Activated CD4-positive, alpha-beta T cell treated with anti-CD3 and anti-CD28 coated beads for 24 hours (primary cell): ENCODE measurements at places on chromosomes 12 and 14.

DNA sequence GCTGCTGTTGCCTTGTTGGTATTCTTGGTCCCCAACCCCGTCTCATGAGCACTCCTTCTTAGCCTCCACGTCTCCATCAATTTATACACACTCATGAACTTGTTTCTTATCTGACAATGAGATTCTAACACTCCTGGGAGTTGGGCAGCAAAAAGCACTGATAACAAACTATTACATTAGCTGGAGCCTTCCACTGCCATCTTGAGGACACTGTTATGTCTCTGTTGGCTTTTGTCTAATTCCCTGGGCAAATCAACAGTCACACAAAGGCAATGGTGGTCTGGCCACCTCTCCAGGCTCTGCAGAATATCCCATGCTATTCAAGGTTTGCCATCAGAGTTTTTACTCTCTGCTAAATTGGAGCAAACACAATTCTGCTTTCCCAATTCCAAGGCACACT lies 117.8 kb upstream of the COCH start:
- DNase-seq: no peak

- no peak for DNase-seq
Observed at GRCh38 chr12:55838361-55838760, 4.4 kb downstream of the MMP19 start.

DNA sequence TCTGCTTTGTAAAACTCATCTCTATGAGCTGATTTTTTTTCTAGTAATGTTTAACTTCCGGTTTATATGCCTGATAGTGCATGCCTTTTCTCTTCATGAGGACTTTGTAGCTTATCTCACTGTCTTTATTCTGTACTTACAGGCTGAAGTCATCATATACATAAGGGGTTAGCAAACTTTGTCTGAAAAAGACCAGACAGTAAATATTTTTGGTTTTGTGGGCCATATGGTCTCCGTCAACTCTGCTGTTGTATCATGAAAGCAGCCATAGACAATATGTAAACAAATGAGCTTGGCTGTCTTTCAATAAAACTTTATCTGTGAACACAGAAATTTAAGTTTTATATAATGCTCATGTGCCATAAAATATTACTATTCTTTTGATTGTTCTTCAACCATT lies 172.1 kb downstream of the GXYLT1 start:
- DNase-seq: no peak

- DNase-seq: no peak
Observed at GRCh38 chr14:84807673-84808072, 722.3 kb upstream of the FLRT2 start.

DNA sequence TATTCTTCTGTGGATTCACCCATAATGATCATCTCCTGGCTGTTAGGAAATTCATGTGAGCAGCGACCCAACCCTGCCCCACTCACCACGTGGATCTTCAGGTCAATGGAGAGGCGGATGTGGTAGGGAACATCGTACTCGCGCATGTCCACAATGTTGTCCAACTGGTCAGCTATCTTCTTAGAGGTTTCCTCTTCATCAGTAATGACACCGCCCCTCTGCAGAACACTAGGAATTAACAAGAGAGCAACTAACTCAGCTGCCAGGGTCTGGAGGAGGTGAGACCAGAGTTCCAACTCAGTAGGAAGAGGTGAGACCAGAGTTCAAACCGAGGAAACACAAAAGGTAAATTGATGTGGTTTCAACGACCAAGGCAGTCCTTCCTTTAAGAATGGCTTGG lies 9.7 kb downstream of the POLE start:
- DNase-seq: no peak

GRCh38 chr12:3492793-3493042 lies 1.7 kb downstream of the PRMT8 start:
- DNase-seq: no peak

GRCh38 chr14:74579447-74580274 lies 32.4 kb downstream of the LTBP2 start:
- peak; percentile 9 for DNase-seq
